ENCODE measurements at places on chromosomes 7 and 10.

DNA sequence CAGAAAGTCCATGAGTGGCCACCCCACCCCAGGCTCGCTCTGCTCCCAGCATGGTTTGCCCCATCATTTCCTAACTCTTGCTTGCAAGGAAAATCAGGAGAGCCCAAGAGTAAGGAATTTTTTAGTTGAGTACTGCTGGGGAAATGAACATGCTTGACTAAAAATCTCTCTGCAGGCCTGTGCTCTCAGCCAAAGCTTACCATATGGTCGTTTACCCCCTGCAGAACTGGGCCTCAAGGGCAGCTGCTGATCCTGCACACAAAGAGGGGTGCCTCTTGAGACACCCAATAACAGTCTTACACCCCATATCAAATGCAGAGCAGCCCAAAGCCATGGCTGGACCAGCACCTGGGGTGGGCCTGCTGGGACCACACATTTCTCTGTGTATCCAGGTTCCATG is 183.2 kb downstream of the CXCL12 start:
- no peak for DNase-seq

- no peak for DNase-seq
Observed at GRCh38 chr7:111108496-111108895, 17.6 kb downstream of the LRRN3 start.

- DNase-seq = no peak
Observed at GRCh38 chr10:58264780-58265179, 2.9 kb downstream of the IPMK start.

DNA sequence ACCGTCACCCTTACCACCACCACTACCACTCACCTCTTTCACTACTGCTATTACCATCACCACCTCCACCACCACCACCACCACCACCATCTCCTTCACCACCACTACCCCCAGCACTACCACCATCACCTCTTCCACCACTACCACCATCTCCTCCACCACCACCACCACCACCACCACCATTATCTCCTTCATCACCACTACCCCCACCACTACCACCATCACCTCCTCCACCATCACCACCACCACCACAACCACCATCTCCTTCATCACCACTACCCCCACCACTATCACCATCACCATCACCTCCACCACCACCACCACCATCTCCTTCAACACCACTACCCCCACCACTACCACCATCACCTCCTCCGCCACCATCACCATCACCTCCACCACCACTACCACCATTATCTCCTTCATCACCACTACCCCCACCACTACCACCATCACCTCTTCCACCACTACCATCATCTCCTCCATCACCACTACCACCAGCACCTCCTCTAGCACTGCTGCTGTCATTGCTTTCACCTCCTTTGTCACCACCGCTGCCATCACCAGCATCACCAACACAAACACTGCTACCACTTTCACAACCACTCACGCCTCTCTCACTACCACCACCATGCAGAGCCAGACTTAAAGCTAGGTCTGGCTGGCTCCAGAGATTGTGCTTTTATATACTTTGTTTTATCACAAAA is 109.3 kb downstream of the ICA1 start:
- no peak for DNase-seq

DNA sequence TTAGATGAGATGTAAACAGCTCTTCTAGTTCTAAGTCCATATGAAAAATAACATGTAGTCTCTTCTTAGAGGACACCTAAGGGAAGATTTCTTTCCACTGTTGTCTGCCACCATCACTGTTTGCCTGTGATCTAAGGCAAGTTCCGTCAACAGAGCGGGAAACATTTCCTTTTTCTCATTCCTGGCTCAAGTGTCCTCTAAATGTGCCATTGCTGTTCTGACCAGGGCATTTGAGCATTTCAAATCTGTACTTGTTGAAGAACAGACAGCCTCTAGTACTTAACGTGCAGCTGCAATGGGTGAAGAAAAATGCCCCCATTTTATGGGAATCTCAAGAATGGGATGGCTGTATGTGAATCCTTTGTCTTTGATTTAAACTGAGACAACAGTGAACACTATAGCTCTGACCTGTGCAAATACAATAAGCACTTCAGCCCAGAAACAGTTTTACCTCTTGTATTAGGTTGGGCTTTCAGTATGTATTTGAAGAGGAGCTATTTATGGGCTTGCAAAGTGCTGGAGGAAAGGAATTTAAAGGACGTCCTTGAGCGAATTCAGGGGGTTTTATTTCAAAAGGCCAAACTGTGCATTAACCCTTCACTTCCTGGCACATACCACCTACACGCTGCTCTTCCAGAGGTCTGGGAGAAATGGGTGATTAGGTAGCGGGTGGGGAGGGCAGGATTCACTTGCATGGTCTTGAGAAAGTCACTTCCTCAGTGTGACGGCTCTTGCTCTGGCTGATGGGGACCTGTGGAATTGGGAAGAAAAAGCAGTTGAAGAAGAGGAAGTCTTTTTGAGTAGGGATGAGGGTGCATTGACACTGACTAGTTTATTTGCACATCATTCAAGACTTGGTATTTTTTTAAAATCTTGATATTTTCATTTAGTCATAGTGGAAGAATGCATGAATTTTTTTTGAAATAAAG is 66.1 kb downstream of the THNSL1 start:
- no peak for DNase-seq

GRCh38 chr10:17645621-17646345 is 1.8 kb downstream of the STAM start:
- no peak for DNase-seq

DNA sequence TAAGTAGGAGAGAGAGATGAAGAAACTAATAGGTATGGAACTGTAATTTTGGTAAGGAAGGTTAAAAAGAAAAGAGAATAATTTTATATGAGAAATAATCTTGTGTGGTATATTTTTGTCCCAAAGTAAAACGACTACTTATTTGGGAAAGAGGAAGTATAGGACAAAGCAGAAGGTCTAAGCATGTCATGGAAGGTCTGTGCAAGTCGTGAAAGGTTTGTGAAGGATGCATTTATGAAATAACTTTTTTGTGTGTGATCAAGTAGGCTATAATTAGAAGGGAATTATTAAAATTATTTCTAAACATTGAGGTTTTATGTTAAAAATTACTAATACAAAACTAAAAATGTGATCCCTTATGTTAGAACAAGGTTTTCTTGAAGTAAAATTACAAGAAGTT is 63.3 kb downstream of the ZNF783 start:
- DNase-seq = no peak

DNA sequence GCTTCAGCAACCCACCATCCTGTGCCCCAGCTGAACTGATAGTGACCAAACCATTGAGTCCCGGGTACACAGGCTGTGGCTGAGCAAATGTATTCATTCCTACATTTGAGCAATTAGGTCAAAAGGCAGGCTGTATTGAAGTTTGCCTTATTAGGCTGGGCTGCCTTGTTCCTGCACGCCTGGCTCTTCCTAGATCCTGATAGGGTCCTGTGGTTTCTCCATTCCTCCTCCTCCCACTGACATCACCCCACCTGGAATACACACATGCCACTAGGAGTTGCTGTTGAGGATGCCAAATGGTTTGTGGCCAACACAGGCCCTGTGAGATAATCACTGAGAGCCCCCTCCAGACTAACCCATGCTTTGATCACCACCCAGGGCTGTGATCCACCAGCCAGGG is 66.4 kb upstream of the FGFR2 start:
- no peak for DNase-seq

DNA sequence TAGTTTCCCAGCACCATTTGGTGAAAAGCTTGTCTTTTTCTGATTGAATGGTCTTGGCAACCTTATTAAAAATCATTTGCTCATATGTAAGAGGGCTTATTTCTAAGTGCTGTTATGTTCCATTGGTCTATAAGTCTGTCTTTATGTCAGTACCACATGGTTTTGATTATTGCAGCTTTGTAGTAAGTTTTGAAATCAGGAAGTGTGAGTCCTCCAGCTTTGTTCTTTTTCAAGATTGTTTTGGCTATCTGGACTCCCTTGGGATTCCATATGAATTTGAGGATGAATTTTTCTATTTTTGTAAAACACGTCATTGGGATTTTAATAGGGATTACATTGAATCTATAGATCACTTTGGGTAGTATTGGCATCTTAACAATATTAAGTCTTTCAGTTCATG is 5.4 kb downstream of the KIF11 start:
- no peak for DNase-seq

DNA sequence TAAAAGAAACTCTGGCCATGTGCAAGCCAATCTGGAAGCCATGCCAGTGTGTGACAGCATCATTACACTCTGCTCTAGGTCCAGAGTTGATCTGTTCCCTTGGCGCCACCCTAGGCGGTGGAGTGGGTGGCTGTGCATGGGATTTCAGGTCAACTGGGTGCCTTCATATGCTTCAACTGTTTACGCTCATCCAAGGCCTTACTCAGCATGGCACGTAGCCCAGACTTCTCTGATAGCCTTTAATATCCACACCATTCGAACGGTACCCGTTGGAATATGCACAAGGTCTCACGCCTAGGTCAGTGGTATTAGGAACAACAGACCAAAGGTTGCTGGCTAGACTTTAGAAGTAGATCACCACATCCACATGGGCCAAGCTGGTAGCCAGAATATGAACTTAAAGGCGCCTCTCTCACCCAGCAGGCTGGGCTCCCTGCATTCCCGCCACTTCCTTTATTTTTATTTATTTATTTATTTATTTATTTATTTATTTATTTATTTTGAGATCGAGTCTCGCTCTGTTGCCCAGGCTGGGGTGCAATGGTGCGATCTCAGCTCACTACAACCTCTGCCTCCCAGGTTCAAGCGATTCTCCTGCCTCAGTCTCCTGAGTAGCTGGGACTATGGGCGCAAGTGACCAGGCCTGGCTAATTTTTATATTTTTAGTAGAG is 18.7 kb upstream of the ACHE start:
- DNase-seq = no peak

GRCh38 chr10:113180401-113181154 is 230.5 kb downstream of the TCF7L2 start:
- no peak for DNase-seq

DNA sequence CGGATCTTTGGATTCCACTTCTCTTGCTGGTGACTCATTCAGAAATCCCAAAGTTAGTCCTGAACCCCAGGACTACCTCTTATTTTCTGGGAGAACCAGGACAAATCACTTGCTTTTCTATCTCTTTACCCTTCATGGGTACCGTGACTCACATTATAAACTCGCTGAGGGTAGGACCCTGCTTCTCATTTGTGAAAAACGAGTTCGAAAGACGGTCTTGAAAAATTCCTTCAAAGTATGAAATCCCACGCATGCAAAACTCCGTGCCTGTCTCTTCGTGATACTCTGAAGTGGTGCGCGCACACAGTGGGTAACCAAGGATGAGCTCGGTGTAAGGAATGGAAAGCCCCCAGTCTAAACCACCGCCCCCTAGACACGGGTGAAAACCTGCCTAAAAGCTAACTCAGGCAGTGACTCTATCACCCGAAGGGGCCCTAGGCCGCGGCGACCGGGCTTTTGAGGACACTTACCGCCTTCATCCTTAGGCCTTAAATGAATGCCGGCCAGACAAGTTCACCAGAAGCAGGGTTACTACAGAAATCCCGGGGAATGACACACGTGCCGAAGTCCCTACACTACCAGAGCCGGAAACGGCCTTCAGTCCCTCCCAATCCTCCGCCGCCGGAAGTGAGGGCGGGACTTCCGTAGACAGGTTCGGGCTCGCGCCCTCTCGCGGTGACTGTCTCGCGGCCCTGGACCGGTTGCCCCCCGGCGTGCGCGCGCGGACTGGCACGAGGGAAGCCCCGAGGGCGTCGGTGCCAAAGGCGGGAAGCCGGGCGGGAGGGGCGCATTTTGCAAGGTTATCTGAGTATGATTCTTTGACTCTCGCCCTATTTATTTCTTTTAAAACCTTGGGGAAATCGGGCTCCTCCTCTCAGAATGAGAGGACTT is at the start of gene NOC3L:
TSS of gene NOC3L (minus strand) at position 580 of the 891 bp plus-strand sequence. CDS start at position 479, 101 bp downstream.
- peak; percentile 93 for DNase-seq

All from HTR-8/SVneo (cell line).